ENCODE measurements at places on chromosomes 6 and 20. TPM values are rescaled to one million over a fixed set of nuclear protein-coding genes. Genes with fewer than 3 reads are reported as not detected.

The SPATA25 gene
- 3.3 TPM for total RNA-seq

GRCh38 chr6:142568857-142569597 lies 267.2 kb downstream of the ADGRG6 start:
- DNase-seq: no peak

GRCh38 chr6:79042799-79043126 lies 35.3 kb downstream of the PHIP start:
- DNase-seq: no peak

The RAMACL gene
- 1.4 TPM for total RNA-seq

The HCK gene
- 5.5 TPM for total RNA-seq

DNA sequence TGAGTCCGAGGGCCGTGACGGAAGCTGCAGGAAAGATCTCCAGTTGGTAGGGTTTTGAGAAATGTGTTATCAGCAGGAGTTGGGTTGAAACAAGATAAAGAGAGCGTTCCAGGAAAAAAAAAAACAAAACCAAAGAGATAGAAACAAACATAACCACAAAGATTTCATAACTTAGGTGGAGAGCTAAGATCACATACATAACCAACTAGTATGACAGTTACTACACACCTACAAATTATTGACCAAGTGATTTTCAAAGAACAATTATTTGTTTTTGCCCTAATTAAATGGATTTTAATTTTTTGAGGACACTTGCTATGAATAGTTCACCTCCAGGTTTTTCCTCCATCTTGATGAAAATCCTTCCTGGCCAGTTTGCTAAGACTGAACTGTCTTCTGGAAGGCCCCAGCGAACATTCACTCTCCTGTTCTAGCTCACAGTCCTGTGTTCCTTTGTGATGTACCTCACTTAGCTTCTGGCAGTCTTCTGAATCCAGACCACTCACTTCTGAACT lies 69.4 kb downstream of the SNX9 start:
- no peak for DNase-seq

GRCh38 chr6:6695625-6696276 lies 107.2 kb downstream of the LY86 start:
- DNase-seq: no peak

DNA sequence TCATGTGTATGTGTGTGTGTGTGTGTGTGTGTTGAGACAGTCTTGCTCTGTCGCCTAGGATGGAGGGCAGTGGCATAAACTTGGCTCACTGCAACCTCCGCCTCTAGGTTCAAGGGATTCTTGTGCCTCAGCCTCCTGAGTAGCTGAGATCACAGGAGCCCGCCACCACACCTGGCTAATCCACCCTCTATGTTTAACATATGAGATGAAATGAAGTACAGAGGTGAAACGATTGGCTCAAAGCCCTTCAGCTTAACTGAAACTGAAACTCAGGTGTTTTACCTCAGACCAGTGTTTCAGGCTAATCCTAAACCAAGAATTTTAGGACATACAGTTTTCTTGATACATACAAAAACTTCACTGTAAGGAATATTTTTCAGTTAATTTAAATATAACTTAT lies 167.3 kb downstream of the KCNQ5 start:
- no peak for DNase-seq

The TP53TG5 gene
- 2.2 TPM for total RNA-seq

The FAM83C gene
- total RNA-seq: not detected

DNA sequence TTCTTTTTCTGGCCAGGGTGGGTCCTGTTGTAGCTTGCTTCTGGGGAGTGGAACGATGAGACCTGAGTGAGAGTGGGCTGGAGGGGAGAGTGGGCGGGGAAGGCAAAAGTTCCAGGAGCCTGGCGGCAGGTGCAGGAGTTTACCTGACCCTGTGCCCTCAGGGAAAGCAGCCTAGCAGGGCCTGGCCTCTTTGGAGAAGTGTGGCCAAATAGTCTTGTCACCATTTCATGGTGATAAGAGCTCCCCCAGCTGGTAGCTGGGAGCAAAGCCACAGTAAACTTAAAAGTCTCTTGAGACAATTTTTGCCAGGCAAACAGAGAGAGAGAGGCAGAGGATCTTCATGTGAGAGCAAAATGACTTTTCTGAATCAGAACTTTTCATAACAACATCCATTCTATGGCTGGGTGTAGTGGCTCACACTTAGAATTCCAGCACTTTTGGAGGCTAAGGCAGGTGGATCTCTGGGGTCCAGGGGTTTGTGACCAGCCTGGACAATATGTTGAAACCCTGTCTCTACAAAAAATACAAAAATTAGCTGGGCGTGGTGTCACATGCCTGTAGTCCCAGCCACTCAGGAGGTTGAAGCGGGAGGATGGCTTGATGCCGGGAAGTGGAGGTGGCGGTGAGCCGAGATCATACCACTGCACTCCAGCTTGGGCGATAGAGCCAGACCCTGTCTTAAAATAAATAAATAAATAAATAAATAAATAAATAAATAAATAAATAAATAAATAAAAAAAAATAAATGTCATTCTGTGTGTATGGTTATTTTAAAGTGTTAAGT lies 161.8 kb upstream of the SCGN start:
- DNase-seq: peak; percentile 83

The TSPO2 gene
- not detected for total RNA-seq
